Bronchial epithelial cell (primary cell): ENCODE measurements at places on chromosomes 16 and 17.

- no peak for DNase-seq
Measured at GRCh38 chr17:41029633-41030245, at the start of gene KRTAP1-4. Gene KRTAP1-4 (minus strand): TSS chr17:41030195. CDS start chr17:41030078, 117 bp downstream.

GRCh38 chr17:50928646-50929045, 62.5 kb upstream of the TOB1 start:
- DNase-seq, result no peak

DNA sequence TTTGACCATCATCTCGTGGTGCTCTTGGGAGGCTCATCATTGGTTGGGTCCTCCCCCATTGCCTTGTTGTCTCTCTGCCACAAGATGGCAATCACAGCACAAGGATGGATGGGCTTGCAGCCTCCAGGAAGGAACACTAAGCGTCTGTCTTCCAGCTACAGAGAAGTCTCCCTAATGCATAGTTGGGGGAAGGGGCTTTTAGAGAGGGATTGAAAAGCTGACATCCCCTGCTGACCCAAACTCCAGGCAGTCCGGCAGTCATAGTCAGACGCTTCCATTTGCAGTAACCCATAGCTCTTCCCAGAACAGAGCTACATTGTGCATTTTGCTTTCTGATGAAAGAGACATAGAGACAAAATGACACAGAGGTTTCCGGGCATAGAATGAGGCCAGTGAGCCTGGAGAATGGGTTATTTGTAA, 111.4 kb downstream of the UTP18 start:
- peak; percentile 57 for DNase-seq

- DNase-seq, result no peak
Measured at GRCh38 chr17:81524865-81525159, 3.4 kb upstream of the FSCN2 start.

DNA sequence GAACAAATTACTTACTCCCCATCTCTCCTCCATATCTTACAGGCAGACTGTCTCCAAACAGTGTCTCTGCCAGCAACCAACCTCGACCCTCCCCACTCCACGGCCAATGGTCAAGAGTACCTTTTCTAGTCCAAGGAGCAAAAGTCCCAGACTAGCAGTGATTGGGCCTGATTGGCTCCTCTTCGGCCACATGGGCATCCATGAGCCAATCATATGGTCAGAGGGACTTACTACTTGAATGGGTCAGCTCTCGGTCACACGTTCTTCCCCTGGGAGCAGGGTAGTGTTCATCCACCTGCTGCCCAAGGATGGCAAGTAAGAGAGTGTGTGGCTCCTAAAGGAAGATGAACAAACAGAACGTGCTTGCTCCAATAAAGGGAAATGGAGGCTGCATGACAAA, 84.6 kb downstream of the C16orf78 start:
- DNase-seq, result no peak

- no peak for DNase-seq
Measured at GRCh38 chr17:75535871-75536270, 10.4 kb downstream of the LLGL2 start.

DNA sequence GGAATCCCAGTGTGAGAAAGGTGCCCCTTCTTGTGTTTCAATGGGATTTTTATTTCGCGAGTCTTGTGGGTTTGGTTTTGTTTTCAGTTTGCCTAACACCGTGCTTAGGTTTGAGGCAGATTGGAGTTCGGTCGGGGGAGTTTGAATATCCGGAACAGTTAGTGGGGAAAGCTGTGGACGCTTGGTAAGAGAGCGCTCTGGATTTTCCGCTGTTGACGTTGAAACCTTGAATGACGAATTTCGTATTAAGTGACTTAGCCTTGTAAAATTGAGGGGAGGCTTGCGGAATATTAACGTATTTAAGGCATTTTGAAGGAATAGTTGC, 567 bp downstream of the UBB start:
- DNase-seq, result peak; percentile 25

DNA sequence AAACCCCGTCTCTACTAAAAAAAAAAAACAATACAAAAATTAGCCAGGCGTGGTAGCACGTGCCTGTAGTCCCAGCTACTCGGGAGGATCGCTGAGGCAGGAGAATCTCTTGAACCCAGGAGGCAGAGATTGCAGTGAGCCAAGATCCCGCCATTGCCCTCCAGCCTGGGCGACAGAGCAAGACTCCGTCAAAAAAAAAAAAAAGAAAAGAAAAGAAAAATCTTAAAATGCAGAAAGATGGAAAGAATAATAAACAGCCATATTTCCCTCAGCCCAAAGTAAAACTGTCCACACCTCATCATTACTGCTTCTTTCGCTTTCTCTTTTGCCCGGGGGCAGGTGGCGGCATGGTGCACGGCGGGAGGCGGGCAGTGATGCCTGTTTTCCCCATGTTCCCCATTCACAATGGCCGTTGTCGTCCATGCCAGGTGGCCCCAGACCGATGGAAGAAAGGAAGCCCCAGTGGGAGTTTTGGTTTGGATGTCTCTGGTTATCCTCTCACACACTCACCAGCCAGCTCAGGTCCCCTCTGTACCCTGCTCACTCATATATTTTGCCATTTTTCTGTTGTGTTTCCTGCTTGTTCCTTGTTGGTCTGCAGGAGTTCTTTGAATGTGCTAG, 37.0 kb upstream of the PEMT start:
- no peak for DNase-seq

GRCh38 chr16:80350061-80350460, 190.7 kb upstream of the DYNLRB2 start:
- no peak for DNase-seq

GRCh38 chr17:83007504-83008185, 71.8 kb upstream of the METRNL start:
- no peak for DNase-seq

GRCh38 chr16:57634171-57634570, 5.7 kb downstream of the ADGRG1 start:
- DNase-seq, result no peak

GRCh38 chr16:65769776-65770438, 596.6 kb upstream of the CDH5 start:
- DNase-seq, result no peak

DNA sequence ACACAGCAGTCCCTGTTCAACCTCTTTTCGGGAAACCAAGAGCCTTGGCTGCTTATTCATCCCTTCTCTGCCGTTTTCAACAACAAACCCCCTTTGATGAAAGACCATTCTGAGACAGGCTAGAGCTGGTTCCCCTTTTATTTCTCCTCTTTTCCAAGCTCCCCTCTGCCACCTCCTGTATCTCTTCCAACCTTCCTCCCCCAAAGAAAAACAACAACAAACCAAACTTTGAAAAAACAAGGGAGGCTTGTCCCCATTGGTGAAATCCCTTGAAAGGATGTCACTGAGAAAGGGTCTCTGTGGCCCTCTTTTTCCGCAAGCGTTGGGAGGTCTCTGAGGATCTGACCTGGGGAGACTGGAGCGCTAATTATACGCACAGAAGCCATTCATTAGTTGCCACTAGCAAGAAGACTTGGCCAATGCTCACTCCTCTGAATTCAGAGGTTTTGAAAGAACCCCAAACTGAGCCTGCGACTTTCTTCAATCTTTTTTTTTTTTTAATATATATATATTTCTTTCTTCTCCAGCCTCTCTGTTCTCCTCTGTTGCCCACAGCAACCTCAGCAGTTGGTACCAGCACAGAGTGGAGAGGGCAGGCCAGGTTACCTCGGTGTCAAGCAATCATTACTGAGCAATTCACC, 101.4 kb downstream of the PITPNC1 start:
- no peak for DNase-seq

DNA sequence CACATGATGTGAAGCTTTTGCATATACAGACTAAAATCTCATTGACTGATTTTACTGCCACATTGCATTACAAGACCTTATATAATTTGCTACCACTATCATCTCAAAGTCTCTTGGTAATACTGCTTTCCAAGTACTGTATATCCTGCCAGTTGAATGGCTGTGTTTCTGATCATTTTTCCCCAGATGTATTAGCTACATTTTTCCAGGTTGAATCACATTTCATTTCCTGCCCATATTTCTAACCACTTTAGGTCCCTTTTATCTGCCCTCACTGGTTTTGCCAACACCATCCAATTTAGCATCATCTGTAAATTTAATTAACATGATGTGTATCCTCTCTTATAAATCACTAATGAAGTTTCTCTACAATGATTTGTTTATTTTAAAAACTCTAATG, 365.7 kb upstream of the PMFBP1 start:
- peak; percentile 33 for DNase-seq

GRCh38 chr17:63419949-63420867, 25.9 kb downstream of the CYB561 start:
- no peak for DNase-seq

DNA sequence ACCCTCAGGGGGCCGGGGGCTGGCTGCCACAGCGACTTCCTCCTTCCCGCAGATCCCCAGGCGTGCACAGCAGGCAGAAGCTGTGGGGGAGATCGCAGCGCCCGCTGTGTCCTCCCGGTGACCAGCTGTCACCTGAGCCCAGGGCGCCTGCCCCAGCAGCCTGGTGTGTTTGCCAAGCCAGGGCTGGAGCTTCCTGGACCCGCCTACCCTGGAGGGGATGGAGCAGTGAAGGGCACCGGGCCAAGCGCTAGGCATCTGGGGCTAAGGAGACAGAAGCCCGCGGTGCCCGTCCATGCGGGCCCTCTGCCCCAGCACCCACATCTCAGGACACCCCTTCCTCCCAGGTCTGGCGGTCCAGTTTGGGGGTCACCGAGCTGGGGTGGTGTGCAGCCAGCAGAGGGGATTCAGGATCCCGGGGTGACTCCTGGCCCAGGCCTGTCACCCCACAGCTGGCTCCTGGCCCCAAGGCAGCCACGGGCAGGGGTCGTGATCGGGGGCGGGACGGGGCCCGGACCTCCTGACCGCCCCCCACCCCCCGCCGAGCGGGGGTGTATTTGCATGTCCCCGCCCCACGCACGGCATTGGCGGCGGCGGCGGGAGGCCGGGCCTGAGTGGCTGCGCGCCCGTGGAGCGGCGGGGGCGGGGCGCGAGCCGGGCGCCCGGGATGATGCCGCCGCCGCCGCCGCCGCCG, at the start of gene RAB26:
Gene RAB26 (plus strand): TSS at position 645 of the 691 bp plus-strand sequence. CDS start 159 bp downstream, outside the sequence.
- DNase-seq, result peak; percentile 52

- no peak for DNase-seq
Measured at GRCh38 chr16:29126616-29127015, 141.8 kb downstream of the LAT start.

- DNase-seq, result no peak
Measured at GRCh38 chr17:55259684-55260111, 5.1 kb upstream of the HLF start.

- no peak for DNase-seq
Measured at GRCh38 chr17:42286411-42287221, 1.7 kb upstream of the STAT5A start.

DNA sequence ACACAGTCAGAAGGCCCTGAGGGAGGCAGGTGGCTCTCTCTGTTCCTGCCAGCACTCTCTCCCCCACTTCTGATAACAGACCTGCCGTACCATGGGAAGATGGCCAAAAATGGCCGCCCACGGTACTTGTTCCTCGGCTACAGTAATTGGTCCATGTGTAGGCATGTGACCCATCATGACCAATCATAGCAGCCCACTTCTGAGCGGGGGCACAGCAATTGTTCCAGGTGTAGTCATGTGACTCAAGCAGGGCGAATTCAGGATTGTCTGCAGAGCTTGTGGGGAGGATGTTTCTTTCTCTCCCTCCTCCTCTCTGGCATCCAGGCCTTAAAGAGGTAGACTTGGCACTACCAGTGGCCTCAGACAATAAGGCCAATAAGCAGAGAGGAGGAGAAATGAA, 250.4 kb downstream of the MRTFB start:
- DNase-seq, result no peak

DNA sequence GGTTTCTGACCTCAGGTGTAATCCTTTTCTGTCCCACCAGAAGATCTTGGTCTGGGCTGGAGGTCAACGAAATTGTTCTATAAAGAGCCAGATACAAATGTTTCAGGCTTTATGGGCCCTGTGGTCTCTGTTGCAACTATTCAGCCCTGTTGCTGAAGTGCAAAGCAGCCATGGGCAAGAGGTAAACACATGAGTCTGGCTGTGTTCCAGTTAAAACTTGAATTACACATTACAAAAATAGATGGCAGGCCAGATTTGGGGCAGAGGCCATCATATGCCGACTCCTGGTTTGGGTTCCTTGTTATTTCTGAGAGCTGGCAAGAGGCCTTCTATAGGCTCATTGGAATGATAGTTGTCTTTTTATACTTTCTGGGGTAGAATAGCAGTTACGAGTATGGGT, 114.4 kb downstream of the SDR42E1 start:
- no peak for DNase-seq

DNA sequence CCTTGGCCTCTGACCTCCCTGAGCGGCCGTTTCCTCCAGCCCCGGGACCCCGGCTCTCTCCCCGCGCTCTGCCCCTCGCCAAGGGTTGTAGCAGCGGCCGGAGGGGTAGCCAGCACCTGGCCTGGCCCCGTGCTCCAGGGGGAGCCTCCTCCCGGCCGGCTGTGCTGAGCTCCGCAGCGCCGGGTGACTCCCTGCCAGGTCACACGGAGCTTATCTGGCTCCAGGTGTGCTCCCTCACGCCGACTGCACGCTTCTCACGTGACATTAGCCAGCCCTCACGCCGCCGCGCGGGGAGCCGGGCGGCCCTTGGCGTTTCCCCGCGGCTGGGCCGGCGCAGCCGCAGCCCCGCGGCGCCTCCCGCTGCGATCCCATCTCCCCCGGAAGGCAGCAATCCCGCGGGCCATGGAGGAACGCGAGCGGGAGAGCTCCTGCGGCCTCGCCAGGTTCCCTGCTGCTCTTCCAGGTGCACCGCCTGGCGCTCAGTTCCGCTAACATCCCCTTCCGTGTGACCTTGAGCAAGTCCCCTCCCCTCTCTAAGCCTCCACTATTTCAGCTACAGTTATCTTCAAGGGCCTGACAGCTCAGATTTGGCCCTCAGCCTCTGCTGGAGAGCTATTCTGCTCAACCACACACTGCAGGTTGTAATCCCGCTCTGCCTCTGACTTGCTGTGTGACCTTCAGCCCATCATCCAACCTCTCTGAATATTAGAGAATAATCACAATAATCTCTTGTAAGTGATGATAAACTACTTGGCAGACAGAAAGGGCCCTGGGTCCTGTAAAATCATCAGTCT, 3.4 kb downstream of the MYO18A start:
- DNase-seq, result peak; percentile 47

DNA sequence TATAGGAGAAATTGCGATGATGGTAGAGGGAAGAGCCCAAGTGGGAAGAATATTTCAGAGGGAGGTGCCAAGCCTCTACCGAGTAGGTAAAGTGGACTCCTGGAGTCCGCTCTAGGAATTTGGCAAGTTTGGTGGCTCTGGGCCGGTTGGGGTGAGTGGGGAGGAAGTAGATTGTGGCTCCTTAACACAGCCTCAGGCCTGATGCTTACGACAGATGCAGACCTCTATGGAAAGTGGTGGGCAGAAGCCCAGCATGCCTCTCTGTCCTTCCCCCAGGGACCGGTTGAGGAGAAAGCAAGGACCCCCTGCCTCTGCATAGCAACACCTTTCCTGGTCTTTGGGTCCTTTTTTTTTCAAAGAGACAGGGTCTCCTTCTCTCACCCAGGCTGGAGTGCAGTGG, 55.9 kb upstream of the SIAH1 start:
- no peak for DNase-seq
